ENCODE measurements at places on chromosomes 11 and 22.

DNA sequence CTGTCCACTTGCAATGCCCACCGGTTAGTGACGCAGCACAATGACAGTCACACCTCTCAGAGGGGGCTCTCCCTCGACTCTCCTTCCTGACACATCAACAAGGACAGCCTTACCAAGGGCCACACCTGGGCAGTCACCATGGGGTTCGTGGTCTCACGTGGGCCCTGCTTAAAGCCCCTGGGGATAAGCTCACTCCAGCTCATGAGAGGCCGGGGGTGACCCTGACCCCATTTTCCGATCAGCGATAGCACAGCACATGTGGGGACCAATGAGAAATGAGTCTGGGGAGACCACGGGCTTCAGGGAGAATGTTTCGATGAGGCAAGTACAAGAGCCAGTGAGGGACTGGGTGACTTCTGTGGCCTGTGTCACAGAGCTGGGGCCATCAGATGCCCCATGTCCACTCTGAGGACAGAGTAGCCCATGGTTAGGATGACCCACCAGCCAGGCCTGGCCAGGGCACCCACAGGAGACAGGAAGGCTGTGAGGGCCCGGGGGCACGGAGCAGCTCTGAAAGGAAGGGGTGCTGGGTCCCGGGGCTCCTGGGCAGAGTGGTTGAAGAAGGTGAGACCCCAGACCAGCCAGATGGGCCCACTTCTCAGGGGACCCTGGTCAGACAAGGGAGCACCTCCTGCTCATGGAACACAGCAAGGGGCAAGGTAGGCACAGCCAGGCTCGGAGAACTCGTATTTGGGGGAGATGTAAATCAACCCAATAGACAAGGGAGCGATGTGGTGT is 128.8 kb downstream of the MED15 start:
- DNase-seq: no peak

GRCh38 chr11:13881226-13881905 is 81.2 kb upstream of the SPON1 start:
- DNase-seq: no peak

DNA sequence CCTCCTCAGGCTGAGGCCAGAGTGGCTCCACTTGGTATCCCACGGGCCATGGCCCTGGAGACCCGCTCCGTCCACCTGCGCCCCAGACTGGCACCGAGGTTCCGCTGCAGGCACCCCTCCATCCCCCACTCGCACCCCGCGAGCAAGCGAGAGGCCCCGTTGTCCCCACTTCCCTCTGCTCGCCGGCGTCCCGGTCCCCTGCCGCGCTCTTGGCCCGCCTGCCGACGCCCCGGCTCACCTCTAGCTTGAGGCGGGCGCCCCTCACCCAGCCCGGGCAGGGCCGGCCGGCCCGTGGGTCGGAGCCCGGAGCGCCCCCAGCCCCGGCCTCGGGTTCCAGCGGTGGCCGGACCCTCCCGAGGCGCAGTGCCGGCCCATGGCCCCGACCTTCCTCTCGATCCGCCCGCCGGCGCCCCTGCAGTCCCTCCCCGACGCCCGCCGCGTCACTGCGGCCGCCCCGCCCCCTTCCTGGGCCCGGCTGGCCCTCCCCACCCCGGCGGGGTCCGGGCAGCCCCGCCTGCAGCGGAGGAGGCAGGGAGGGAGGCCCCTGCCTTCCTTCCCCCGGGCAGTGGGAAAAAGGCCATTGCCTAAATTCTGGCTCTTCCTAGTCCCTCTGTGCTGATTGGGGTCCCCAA is at the start of gene PITPNM1:
Gene PITPNM1 (minus strand): TSS at position 414 of the 632 bp plus-strand sequence. CDS start 1,183 bp downstream, outside the sequence.
- DNase-seq: peak; percentile 63

DNA sequence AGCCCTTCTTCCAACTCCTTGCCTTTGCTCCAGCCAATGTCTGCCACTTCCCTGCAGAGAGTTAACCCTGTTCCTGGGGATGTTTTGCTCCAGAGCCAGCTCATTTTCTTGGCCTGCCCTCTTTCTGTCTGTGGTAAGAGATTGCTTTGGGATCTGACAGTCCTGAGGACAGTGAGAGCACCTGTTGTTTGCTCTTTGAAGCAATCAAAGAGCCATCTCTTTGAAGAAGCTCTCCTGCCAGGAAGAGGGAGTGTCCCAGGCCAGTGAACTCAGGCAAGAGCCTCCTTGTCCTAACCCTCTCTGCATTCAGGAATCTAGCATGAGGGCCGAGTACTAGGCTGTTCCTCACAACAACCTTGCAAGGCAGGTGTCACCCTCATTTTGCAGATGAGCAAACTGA is 42.2 kb downstream of the TRAF6 start:
- DNase-seq: peak; percentile 78

GRCh38 chr22:48187356-48187755 is 1424.9 kb downstream of the TBC1D22A start:
- no peak for DNase-seq

- no peak for DNase-seq
These were observed 528.0 kb downstream of the SOX6 start for GRCh38 chr11:15828215-15828853.

All from myocyte (in vitro differentiated cells).